ENCODE measurements at places on chromosomes 1 and 21.

GRCh38 chr21:25790122-25790877, 55.5 kb downstream of the GABPA start:
- DNase-seq: no peak

DNA sequence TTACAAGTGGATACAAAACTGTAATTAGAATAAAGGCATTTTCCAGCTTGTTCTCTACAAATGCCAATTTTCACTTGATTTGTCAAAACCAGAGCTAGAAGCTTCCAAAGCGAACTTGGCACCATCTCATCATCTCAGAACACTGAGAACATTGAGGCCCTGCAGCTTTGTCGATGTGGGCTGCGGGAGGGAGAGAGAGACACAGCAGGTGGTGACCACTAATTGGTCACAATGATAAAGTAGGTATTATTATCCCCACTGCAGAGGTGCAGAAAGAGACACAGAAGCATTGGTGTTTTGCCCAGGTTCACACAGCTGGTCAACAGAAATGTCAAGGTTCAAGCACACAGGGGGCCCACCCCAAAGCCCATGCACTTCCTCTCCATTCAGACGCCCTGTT, 72.2 kb upstream of the KRTAP19-8 start:
- no peak for DNase-seq

DNA sequence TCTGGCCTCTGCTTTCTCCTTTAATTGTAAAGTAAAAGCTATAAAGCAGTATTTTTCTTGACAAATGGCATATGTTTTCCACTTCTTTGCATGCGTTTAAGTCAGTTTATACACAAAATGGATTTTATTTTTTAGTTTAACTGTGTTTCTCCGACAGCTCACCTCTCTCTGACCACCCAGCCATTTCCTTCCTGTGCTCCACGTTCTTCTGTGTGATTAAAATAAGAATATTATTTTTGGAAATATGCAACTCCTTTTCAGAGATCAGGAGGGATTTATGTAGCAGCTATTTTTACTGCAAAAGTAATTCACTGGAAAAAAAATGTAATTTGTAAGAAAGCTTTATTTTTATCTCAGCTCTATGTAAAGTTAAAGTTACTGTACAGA, 18.0 kb downstream of the ETS2 start:
- DNase-seq: no peak

DNA sequence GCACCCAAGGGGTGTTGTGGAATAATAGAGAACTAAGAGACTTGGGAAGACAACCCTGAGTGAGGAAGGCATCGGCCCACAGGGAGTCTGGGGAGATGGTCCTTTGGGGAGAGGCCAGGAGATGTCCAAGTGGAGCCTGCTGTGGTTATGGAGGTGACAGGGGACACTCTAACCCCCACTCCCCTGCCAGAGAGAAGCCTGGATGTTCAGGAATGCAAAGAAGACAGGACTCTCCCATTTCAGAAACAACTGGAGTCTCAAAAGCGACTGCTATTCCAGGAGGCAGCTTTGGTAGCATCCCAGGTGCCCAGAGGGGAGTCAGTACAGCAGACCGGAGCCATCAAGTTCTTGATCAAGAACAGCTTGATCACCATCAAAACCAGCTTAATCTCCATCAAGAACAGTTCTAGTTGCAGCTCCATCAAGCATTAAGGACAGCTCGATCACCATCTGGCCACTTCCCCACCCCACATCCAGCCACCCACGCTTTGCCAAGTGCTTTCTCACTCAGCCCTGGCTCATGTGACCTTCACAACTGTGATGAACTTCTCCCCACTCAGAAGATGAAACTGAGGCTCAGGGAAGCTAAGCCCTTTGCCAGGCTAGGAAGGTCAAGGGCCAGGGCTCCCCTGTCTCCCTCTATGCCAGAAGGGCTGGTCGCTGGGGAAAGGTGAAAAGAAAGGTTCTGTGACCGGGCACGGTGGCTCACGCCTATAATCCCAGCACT, 743 bp downstream of the CD52 start:
- peak; percentile 71 for DNase-seq

DNA sequence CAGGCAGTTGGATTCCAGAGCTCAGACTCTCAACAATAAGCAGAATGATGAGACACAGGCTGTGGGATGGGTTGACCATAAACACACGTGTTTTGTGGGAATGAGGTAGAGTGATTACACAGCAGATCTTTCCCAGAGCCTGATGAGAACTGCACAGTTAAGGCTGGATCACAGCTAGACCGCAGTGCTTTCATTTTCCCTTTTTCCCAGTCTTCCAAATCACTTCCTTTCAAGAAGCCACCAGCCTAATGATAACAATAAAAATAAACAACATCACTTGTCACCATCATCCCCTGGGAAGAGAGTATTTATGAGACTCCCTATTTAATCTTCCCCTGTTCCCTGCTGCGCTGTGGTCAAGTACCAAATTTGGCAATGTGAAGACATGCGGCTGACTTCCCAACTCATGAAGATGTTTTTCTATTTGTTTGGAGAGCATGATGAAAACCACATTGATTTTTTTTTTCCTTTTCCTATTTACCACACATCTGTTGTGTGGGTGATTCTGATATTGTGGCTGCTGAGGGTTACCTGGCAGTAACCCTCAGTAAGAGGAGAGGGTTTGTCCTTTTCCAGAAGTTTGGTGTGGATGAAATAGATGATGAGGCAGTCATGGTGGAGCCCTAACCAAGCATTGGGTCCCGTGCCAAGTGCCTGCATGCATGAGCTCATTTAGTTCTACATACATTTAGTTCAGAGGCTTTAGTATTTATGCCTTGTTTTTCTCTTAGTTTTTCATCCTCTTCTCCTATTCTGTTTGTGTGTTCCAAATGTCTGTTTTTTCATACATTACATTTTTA, 248.9 kb upstream of the HOOK1 start:
- no peak for DNase-seq

- no peak for DNase-seq
Measured at GRCh38 chr1:98048751-98049325, 128.0 kb upstream of the DPYD start.

- no peak for DNase-seq
Measured at GRCh38 chr1:42776502-42776901, 8.3 kb upstream of the TMEM269 start.

DNA sequence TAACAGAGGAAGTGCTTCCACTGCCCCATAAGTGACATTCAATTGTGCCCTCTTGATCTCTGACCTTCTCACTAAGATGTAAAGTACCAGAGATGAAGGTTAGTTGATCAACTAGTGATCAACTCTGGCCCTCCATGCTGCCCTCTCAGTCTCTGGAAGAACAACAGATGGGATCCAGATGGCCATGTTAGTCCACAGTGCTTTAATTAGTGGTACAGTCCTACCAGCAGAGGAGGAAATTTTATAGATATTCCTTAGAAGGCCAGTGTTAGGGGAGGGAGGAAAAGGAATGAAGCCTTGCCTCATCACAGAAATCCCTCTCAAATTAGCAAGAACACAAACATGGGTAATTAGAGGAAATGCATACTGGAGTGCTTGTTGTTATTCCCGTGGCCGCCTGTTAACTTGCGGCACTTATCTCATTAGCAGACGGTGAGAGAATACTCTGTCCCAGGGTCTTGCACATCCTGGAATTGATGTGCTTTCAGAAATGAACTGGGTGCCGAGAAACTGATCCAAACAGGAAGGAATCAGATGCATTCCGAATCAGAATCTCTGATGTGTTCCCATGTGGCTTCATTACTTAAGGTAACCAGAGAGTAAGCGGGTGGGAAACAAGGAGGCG, 91.1 kb upstream of the RGS4 start:
- DNase-seq: no peak

DNA sequence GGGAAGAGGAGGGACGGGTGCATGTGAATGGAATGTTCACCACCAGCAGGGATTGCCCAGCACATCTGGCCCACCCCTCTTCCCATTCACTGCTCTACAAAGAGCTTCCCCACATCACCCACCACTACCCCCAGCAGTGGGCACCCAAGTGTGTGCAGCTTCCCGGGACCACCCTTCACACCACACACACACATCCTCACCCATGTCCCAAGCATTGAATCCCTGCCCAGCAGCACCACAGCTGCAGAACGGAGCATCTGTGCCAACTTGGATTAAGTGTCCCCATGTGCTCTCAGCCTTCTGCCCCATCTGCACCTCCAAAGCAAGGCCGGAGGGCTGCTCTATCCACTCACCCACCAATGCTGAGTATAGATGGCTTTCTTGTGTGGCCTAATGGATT, 141.4 kb downstream of the PSMG1 start:
- DNase-seq: no peak

DNA sequence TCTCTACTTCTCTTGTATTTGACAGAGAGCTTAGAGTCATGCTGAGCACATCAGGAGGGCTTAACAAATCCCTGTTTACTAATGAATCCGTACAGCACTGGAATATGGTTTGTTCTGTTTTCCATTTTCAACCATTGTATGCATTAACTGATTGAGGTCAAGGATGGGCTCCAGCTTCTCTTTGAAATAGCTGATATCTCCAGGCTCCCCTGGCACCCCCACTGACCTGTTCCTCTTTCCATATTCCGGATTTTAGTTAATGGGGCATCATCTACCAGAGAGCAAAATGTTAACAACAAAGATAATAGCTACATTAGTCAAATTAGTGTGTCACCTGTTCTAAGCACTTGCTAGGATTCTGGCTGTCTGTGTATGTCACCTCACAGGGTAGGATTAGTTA, 57.6 kb downstream of the NENF start:
- DNase-seq: no peak

- DNase-seq: no peak
Measured at GRCh38 chr21:32336711-32337110, 38.1 kb downstream of the MRAP start.

DNA sequence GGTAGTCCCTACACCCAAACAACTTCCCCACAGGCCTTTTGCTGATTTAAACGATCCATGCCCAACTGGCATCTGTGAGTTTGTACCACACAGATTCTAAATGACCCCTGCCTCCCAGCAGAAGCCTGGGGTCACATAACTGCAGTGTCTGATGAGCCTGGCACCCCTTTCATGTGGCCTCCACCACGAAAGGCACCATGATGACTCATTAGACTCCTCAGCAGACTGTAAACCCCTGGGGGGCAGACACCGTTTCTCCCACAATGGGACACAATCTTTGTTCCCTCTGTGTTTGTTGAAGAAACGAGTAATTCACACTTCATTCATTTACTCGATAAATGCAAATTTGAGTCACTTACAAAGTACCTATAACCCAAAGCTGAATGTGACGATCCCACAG, 81.6 kb downstream of the CCDC185 start:
- peak; percentile 9 for DNase-seq

DNA sequence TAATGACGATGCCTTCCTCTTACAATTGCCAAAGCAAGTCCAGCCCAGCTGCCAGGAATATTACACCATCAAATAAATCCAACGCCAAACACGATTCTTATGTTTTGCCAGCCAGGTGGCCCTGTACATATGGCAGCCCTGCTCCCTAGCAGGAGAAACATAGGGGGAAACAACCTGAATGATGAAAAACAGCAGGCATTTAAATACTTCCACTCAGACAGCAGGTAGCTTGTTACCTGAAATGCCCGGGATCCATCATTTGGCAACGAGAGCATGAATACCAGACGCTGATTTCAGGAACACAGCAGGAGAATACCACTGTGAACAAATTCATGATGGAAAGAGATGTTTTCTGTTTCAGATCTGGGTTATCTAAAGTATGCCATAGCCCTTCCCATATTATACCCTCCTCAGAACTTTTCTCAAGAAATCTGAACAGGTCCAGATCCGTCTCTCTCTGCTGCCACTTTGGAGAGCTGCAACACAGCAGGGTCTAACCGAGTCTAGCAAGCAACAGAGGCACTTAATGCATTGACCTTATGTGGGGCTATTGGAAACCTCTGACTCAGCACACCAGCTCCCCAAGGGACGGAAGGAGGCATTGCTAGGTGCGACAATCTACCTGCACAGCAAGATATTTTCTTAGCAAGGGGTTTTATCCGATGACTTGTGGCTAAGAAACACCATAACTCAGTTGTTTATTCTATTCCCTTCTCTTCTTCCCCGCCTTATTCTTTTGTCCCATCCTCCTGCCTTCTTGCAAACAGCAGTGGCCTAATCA, 166.3 kb downstream of the BARHL2 start:
- no peak for DNase-seq

GRCh38 chr21:43719748-43720538, 1.0 kb downstream of the PDXK start:
- no peak for DNase-seq

GRCh38 chr21:44911384-44912157, 9.1 kb downstream of the ITGB2 start:
- peak; percentile 72 for DNase-seq

DNA sequence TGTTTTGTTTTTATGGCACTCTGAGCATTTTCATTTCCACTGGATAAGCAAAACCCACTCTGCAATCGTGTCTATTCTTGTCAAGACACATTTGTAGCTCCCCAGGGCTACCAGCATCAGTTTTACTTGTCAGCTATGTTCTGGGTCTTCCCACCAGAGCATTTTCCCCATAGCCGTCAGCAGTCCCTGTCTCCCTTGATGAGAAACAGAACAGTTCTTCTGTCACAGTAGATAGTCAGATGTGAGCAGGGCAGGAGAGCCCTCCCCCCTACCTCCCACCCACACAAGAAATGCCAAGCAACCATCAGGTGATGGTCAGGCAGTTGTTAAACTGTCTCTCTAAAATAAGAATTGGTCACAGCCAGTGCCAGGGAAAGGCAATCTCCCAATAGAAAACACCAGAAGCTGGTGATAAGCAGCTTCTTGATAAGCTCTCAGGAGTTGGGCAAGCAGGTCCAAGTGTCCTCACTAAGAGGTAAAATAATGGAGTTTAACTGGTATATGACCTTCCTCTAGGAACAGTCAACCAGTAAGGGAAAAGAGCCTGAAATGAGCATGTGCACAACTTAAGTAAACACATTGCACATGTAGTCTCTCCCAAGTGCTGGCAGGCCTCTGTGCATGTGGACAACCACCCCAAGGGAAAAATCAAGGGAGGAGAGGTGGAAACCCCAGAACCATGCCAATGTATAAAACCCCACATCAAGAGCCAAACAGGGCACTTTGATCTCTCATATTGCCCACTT, 208.2 kb downstream of the S1PR1 start:
- DNase-seq: no peak

DNA sequence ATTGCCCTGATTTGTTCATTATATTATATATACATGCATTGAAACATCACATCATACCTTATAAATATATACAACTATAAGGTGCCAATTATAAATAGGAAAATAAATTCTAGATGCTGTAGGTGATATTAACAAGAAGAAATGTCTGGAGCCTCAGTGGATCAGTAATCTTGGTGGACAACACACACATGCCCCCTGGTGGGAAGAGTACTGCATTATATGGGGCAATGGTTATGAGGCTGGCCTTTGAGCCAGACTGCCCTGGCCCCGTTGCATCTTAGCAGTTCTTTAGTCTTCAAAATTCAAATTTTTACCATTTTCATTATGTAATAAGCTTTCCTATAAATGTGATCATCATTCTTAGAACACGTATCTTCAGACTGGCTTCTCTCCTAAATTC, 335.0 kb upstream of the GREM2 start:
- DNase-seq: peak; percentile 20

- DNase-seq: no peak
Measured at GRCh38 chr1:242470774-242471173, 53.7 kb downstream of the PLD5 start.

DNA sequence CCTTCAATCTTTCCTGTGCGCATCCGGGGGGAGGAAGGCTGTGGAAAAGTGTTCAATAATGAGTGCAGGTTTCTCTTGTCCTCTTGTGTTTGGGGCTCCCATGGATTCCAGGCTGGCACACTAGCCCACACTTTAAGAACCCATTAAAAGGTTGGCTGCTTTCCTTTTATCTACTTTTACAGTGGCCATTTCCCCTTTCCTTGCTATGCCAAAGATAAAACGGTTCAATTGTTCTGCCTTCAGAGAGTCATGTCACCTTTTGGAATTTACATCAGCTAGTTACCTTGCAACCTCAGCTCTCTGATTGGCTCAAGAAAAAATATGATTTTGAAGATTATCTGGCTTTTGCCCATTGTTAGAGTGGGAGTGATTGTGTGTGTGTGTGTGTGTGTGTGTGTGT, 182.3 kb downstream of the SDCCAG8 start:
- DNase-seq: no peak
